ENCODE measurements at places on chromosomes 12 and 14. TPM values are rescaled to one million over a fixed set of nuclear protein-coding genes. Genes with fewer than 3 reads are reported as not detected.

DNA sequence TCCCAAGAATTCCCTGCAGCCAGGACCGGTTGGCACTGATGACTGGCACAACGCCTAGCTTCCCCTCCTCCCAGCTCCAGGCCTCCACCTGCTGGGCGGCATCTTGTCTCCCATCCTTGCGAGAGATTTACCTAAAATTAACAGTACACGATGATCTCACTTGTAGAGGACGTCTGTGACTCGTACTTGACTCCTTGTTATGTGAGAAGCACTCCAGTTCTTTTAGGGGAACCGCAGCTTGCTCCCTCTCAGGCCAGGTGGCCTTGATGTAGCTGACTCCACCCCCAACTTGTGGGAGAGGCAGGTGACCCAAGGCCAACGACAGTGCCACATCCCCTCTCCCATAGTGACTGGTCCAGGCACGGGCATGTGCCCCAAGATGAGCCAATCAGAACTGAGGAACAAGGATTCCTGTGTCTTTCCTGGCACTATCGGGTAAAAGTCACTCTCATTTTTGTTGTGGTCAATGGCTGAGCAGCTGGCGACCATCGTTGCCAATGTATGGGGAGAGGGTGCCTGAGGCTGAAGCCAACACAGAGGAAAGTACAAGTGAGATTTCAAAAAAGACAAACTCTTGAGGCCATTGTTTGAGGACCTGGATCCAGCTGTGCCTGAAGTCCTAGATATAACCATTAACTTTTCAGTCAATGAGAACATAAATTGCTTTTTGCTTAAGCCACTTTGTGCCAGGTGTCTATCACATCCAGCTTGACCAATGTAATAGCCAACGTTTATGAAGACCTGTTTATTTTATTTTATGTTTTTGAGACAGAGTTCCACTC lies 208.7 kb downstream of the RBM19 start:
- DNase-seq: no peak
- no peaks in the 10 kb centered on the region for H3K4me1 ChIP-seq
- H3K36me3 ChIP-seq: no peaks in the 10 kb centered on the region
- no peak overlapping the region for H3K27ac ChIP-seq
- peaks cover 2% of the 10 kb centered on the region for H3K27me3 ChIP-seq

- H3K4me1 ChIP-seq: peaks cover 5% of the 10 kb centered on the region
- H3K27me3 ChIP-seq: peaks cover 2% of the 10 kb centered on the region
- no peak overlapping the region for H3K27ac ChIP-seq
- no peaks in the 10 kb centered on the region for H3K36me3 ChIP-seq
- DNase-seq: no peak
- no peak overlapping the region for H3K4me3 ChIP-seq
These were observed 30.7 kb downstream of the FRMD6 start for GRCh38 chr14:51682411-51682810.

GRCh38 chr14:104717137-104717536 lies 6.9 kb upstream of the ADSS1 start:
- peaks cover 12% of the 10 kb centered on the region for H3K36me3 ChIP-seq
- no peaks in the 10 kb centered on the region for H3K27me3 ChIP-seq
- no peak overlapping the region for H3K4me3 ChIP-seq
- H3K4me1 ChIP-seq: no peaks in the 10 kb centered on the region

- no peak for DNase-seq
- no peaks in the 10 kb centered on the region for H3K27me3 ChIP-seq
- no peak overlapping the region for H3K4me3 ChIP-seq
- H3K36me3 ChIP-seq: peaks cover 25% of the 10 kb centered on the region
- peaks cover 68% of the 10 kb centered on the region for H3K4me1 ChIP-seq
These were observed 129.5 kb downstream of the ETV6 start for GRCh38 chr12:11778713-11779685.

Gene SLC17A8
- total RNA-seq: not detected
